HepG2 (cell line): ENCODE measurements at places on chromosomes 2 and 18. TPM values are rescaled to one million over a fixed set of nuclear protein-coding genes. Genes with fewer than 3 reads are reported as not detected.

The TMBIM1 gene
- total RNA-seq, result 69.7 and 139 TPM in 2 replicates

The CDH19 gene
- total RNA-seq, result not detected in 2 replicates

The CRYGB gene
- not detected in 2 replicates for total RNA-seq

The RESP18 gene
- total RNA-seq, result not detected in 2 replicates

The ABCB11 gene
- total RNA-seq, result not detected in 2 replicates

DNA sequence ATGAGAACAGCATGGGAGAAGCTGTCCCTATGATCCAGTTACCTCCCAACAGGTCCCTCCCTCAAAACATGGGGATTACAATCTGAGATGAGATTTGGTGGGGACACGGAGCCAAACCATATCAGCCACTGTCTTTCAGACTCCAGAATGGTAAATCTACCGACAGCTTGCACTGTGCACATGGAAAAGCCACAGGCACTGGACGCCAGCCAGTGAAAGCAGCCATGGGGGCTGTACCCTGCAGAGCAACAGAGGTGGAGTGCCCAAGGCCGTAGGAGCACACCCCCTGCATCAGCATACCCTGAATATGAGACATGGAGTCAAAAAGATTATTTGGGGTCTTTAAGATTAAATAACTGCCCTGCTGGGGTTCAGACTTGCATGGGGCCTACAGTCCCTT lies 218.4 kb downstream of the PDE1A start:
- DNase-seq, result no peak

DNA sequence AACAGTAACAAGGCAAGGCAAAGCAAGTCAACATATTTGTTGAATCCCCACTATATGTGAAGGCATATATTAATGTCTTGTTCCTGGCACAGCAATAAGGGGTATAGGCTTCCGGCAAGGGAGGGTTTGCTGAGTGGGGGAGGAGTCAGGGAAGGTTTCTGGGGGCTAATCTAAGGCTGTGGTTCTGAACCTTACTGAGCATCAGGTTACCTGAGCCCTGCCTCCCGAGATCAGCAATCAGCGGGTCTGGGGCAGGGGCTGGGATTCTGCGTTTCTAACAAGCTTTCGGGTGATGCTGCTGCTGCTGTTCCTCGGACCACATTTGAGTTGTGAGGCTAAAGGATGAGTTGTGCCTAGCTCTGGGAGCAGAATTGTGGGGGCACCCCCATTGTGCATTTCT lies 401.7 kb upstream of the SPRED2 start:
- DNase-seq, result no peak

DNA sequence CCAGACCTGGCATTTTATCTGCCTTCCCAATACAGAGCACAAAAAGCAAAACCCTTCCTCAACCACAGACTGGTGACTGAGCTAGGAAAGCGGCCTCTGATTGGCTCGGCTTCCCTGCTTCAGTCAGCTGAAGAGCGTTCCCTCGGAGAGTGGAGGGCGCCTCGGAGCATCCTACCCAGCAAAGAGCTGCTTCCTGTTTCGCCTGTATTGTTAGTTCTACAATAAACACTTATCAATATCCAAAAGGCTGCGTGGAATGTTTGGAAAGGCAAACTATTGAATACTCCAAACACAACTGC lies 125.0 kb downstream of the CACNB4 start:
- peak; percentile 66 for DNase-seq

DNA sequence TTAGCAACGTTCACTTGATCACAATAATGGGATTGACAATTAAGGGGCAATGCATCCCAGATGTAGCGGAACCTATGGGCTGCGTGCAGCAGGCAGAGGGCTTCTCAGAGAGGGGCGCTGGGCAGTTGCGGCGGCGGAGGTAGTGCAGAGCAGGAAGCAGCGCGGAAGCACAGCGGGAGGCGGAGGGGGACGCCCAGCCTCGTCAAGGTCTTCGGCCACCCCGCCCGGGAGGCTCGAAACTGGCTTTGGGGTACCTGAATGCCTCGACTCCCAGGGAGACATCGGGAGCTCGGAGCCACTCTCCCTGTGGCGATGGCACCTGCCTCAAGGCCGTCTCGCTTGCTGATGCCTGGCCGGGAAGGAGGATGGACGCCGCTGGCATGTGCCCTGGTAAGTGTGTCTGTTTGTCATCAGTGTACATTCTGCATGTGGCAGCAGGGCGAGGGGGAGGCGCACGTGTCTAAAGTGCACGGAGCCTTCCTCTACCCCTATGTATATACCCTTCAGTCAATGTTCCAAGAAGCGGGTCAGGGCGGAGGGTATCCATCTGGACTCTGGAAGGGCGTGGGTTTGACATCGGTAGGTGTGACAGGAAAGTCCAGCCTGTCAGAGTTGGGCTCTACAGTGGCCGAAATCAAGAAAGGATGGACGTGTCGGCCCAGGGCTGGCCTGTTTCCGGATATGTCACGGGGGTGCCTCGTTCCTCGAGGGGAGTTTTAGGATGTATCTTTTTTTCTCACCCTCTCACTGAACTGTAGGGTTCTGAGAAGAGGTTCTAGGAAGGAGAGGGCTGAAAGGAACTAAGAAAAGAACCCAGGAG lies 7.5 kb upstream of the SP9 start:
- DNase-seq, result no peak
